ENCODE measurements at places on chromosomes 13 and 19.
A peak's percentile ranks its signal among the peaks of the same experiment; 100 is the strongest.

- DNase-seq = no peak
Observed at GRCh38 chr19:35427187-35427586, 20.9 kb upstream of the FFAR2 start.

DNA sequence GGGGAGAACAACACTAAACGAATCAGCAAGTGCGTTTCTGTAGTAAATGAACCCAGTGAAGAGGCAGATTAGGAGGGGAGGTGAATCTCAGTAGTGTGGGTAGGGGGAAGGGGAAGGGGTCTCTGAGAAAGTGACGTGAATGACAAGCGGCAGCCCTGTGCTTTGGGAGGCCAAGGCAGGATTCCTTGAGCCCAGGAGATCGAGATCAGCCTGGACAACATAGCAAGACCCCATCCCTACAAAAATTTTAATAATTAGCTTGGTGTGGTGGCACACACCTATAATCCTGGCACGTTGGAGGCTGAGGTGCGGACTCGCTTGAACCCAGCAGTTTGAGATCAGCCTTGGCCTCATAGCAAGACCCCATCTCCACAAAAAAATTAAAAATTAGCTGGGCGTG is 8.1 kb downstream of the PLK5 start:
- no peak for DNase-seq

- DNase-seq = no peak
Observed at GRCh38 chr19:42362891-42363440, 27.1 kb downstream of the CNFN start.

DNA sequence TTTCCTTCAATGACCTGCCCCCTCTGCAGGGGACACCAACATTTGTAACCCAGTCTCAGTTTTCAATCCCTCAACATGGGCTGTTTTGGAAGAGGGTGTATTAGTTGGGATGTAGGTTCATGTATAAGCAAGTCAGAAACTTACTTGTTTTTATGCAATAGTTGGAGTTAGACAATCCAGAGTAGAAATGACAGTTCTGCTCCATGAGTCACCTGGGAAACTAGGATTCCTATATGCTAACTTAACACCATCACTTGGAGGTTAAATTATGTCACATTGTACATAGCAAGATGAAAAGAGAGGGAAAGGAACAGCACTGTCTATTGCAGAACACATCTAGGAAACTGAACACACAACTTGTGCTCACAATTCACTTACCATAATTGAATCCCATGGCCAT is 436.4 kb downstream of the RFC3 start:
- DNase-seq = peak; percentile 12

DNA sequence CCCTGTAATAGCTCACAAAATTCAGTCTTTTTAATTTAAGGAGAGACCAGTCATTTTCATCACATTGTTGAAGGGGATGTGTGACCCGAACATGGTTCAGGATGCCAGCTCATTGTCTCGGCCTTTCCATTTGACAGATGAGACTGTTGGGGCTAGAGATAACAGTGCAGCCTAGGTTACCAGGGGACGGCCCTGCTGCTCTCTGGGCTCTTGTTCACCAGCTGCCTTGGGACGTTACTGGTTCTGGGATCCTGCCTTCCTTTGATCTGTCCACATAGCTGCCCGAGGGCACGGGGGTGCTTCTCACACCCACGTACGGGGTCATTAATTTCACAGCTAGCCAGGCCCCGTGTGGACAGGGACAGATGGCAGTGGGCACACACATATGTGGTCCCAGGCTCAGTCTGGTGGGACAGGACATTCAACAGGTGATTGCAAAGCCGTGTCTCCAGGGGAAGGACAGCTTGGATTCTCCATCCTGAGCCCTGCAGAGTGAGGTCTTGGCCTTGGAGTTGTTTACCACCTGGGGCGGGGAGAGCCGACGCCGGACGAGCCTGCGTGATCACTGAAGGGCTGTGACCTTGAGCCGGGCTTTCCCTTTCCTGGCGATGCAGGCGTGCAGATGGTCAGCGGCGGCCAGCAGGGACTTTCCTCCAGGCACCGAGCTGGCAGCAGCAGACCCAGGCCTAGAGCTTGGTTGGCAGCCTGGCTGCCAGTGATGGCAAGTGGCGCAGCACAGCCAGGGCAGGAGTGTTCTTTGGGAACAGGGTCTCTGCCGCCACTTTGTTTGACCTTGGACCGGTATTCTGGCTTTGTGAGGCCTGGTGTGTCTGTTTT is 26.7 kb upstream of the NPAS1 start:
- DNase-seq = no peak

- DNase-seq = no peak
Observed at GRCh38 chr19:41967054-41967783, 8.1 kb upstream of the RABAC1 start.

GRCh38 chr13:54536112-54536511 is 1507.5 kb downstream of the OLFM4 start:
- DNase-seq = no peak

- peak; percentile 26 for DNase-seq
Observed at GRCh38 chr19:29873024-29873800, 61.4 kb downstream of the CCNE1 start.

GRCh38 chr19:33304760-33305647 is 2.7 kb upstream of the CEBPA start:
- DNase-seq = no peak

DNA sequence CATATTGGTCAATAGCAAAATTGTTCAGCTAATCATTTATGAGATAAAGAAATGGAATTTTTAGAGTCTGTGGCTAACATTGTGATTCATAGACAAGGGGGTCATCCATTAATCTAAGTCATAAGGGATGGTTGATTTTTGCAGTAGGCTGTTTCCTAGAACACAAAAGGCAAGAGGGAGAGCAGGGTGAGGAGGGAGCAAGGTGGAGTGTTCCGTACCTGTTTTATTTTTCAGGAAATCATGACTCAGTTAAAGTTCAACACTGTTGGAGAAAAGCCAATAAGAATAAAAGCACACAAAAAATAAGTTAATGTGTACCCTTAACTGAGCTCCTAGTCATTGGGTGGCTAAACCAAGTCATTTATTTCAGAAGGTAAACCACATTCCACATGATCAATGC is 512.4 kb upstream of the ATXN8OS start:
- DNase-seq = no peak

GRCh38 chr13:50846861-50847475 is 3.5 kb upstream of the DLEU7 start:
- DNase-seq = no peak

- no peak for DNase-seq
Observed at GRCh38 chr13:79802389-79803085, 321.6 kb downstream of the NDFIP2 start.

DNA sequence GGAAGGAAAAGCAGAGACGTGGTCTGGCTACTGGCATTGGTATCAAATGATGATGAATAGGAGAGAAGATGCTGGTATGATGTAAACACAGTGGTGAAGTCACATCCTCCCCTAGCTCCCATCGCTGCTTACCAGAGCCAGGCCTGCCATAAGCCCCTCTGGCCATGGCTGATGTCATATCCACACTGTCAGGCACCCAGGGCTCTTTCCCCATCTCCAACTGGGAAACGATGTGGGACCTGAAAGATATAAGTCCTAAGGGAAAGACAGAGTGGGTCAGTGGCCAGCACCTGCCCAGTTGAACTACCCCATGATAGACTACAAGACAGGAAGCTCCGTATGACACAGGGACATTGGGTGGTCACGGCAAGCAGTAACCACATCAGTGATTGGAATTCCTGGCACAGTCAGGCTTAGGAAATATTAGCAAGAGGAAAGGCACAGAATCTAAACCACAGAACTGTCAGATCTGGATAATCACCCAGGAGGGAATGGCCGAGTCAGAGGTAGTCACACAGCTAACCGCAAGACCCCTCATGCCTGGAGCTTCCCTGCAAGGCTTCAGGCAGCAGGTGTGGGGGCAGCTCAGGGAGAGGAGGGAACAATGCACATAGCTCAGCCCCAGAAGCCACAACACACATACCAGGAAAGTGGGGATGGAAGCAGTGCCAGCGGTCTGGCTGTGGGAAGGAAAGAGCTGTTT is 3.8 kb downstream of the ZNF792 start:
- DNase-seq = peak; percentile 91

- no peak for DNase-seq
Observed at GRCh38 chr13:28527629-28528028, 32.7 kb upstream of the FLT1 start.

DNA sequence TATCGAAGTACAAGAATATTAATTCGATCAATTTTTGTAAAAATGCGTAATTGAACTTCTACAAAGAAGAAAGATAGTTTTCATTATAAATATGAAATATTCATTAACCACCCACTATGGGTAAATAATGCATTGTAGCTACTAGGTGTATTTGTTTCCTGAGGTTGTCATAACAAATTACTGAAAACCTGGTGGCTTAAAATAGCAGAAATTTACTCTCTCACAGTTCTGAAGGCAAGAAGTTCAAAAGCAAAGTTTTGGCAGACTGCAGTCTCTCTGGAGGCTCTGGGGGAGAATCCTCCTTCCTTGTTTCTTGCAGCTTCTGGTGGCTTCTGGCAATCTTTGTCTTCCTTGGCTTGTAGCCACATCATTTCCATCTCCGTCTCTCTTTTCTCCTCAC is 99.2 kb upstream of the MIR17HG start:
- DNase-seq = no peak

DNA sequence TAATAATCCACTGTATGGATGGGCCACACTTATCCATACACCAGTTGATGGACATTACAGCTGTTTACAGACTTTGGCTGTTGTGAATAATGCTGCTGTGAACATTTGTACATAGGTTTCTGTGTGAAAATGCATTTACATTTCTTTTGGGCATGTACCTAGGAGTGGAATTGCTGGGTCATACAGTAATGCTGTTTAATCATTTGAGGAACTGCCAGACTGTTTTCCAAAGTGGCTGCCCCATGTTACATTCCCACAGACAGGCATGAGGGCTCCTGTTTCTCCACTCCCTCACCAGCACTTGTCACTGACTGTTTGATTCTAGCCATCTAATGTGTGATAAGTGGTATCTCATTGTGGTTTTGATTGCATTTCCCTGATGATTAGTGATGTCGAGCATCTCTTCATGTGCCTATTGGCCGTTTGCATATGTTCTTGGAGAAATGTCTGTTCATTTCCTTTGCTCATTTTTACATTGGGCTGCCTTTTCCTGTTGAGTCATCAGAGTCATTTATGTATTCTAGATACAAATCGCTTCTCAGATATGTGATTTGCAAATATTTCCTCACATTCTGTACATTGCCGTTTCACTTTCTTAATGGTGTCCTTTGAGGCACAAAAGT is 12.8 kb downstream of the TMEM255B start:
- DNase-seq = peak; percentile 34

GRCh38 chr13:113209759-113210421 is 477 bp downstream of the CUL4A start:
- peak; percentile 66 for DNase-seq

GRCh38 chr13:41313659-41314197 is 2.7 kb downstream of the NAA16 start:
- no peak for DNase-seq

GRCh38 chr19:17755977-17756670 is 4.8 kb downstream of the FCHO1 start:
- DNase-seq = peak; percentile 31

DNA sequence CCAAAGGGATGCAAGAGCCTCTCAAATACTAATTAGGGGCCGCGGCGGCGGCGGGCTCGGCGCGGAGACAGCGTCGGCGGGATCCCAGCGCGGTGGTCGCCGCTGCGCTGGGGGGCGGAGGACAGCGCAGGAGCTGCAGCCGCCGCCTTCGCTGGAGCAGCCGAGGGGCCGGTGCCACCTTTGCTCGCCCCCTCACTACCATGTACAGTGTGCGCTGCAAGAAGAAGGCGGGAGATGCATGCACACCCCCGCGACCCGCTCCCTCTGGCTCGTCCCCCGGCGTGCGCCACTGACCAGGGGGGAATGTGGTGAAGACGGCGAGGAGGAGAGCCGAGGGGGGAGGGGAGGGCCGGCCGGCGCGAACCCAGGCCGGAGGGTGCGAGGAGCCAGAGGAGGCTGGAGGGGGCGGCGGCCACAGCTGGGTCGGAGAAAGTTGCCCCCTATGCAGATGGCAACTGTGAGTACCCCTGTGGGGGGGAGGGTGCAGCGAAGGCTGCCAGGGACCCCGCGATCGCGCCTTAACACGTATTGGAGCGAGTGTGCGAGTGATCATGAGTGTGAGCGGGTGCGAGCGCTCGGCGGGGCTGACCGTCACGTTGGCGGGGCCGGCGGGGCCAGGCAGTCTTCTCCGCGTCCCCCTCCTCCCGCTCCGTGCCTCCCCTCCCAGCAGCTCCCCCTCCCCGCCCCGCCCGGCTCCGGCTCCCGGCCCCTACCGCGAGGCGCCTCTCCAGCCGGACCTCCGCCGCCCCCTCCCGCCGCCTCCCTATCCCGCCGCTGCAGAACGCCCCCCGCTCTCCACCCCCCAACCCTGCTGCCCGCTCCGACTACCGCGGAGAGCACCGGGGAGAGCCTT is 808 bp downstream of the SLITRK5 start:
- DNase-seq = no peak

DNA sequence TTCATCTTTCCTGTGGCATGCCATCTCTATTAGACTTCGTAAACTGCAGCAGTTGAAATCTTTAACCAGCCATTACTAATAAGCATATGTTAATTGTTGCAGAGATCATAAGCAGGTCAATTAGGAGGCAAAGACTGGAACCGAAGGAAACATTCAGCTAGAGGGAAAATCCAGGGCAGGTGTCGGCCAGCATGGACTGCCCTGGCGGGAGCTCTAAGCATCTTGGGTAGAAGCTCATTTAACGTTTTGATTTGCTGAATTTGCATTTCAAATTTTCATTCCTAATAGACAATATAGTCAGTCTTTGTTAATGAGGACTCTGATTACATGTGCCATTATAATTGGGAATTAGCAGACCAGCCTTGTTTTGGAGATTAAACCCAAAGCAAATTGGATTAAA is 238.6 kb downstream of the POU4F1 start:
- no peak for DNase-seq

GRCh38 chr13:61123538-61124289 is 291.9 kb downstream of the PCDH20 start:
- no peak for DNase-seq

GRCh38 chr19:33621811-33622504 is at the start of gene CHST8:
CHST8 (plus strand) TSS chr19:33621953; CDS start chr19:33689262, 67,309 bp downstream.
- DNase-seq = peak; percentile 28

- no peak for DNase-seq
Observed at GRCh38 chr19:42422901-42423461, 4.2 kb downstream of the LIPE start.

GRCh38 chr13:43411211-43411610 is 375.6 kb downstream of the ENOX1 start:
- DNase-seq = no peak

- no peak for DNase-seq
Observed at GRCh38 chr13:95546919-95547318, 5.6 kb upstream of the CLDN10 start.
